Suppressor macrophage treated with lipopolysaccharide for 1 hour (primary cell): ENCODE measurements at places on chromosomes 3 and 15.

DNA sequence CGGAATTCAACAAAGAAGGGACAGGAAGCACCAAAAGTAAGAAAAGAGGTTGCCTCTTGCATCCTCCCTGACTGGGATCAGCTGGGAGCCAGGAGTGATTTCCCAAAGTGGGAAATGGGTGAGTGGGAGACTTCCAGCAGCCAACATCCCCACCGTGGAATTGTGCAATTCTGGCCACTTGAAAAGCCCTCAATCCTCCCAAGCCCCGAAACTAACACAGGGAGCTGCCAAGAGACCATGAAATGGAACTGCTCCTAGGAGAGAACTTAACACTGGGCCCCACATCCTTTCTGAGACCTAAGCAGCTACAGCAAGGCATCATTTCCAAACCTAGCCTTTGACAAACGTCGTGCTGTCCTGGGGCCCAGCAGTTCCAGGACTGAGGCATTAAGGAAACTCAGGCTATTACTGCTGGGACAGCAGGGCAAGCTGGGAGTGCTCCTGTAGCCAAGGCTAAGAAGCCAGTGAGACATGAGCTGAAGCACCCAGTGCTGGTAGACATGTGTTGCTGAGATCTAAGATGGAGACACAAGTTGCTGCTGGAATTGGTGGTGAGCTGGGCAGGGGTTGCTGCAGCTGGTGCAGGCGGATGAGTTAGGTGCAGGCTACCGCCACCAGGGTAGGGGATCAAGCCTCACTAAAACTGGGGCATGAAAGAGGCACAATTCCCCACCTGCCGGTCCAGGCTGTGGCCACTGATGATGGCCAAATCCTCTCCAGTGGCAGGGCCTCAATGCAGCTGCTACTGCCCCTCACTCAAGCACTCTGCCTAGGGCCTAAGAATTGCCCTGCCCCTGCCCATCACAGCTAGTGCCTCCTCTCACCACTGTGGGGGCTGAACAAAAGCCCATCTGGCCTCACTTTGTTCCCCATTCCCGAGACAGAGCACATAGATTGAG, 43.9 kb downstream of the ALDH1A2 start:
- DNase-seq, result no peak

- DNase-seq, result no peak
These were observed 94.6 kb downstream of the ITPR1 start for GRCh38 chr3:4587838-4588105.

GRCh38 chr3:125119752-125120378, 64.1 kb upstream of the HEG1 start:
- DNase-seq, result peak; percentile 51

DNA sequence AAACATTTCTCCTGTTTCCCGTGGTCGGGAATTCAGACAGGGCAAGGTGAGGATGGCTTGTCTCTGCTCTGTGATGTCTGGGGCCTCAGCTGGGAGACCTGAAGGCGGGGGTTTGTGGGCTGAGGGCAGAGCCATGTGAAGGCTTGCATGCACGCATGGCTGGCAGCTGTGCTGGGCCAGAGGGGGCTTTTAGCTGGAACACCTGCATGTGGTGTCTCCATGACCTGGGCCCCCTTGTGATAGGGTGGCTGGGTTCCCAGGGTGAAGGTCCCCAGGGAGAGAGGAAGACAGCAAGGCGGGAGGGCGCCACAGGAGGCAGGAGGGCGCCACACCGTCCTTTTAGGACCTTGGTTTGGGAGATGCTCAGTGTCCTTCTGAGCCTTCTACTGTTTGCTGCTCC, 101.6 kb upstream of the PRR23E start:
- DNase-seq, result no peak

- peak; percentile 9 for DNase-seq
These were observed 488 bp downstream of the THSD4 start for GRCh38 chr15:71115567-71116351.

- no peak for DNase-seq
These were observed 523.2 kb downstream of the OTOL1 start for GRCh38 chr3:162019817-162020216.

DNA sequence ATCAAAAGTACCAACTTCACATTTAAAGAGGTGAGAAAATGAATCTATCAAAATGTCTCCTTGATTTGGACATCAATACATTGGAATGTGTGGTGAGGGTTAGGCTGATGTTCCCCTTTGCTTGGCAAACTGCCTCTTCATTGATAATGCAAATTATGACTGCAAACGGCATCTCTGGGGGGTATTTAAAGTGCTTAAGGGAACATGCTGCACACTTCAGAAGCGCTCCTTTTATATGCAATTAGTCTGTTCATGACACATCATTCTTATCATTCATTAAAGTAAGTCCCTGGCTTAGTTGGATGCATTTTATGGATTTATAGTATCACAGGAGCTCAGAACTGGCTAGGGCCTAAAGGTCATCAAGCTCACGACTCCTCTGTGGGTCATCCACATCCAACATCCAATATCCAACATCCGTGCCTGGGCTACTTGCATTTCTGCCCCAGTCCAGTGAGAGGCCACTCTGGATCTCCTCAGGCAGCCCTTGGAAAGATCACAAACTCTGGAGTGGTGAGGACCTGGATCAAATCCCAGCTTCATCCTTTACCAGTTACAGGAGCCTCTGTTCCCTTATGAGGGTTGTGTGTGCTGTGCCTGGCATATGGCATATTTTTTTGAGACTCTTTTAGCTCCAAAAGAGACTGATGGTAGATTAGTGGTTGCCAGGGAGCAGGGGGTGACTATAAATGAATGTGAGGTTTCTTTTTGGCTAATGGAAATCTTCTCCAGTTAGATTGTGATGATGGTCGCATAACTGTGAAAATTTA, 136.8 kb upstream of the FOXB1 start:
- DNase-seq, result no peak

GRCh38 chr15:69554279-69554961, 101.8 kb downstream of the RPLP1 start:
- DNase-seq, result no peak

GRCh38 chr3:36196058-36196457, 184.2 kb upstream of the STAC start:
- no peak for DNase-seq

- no peak for DNase-seq
These were observed 2.2 kb upstream of the CD276 start for GRCh38 chr15:73681856-73682599.

- no peak for DNase-seq
These were observed 376.8 kb upstream of the ALCAM start for GRCh38 chr3:104989878-104990277.

- DNase-seq, result no peak
These were observed 5.5 kb downstream of the TM6SF1 start for GRCh38 chr15:83112956-83113299.

GRCh38 chr3:128532012-128532983, 39.3 kb upstream of the GATA2 start:
- DNase-seq, result peak; percentile 56

DNA sequence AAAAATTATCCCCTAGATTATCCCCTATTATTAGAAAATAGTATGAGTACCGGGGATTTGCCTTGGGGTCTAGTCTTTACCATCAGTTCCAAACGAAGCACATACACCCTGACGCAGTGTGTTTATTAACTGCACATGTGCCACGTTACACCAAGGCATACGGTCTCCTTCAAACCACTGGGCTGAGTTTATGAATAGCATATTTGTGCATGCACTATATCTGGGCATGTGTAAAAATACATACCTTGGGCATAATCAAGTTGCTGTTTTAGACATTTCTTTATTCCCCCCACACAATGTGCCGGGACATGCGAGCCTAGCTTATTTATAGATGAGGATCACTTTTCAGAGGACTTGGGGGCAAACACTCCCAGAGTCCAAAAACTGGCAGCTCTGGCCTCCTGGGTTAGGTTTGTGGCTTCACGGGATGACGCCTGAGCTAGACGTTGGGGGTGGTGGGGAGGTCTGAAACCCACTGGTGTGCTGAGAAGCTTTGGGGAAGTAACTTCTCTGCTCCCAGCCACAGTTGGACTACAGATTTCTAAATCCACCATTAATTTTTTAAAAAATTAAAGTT, 16.2 kb downstream of the IGDCC4 start:
- no peak for DNase-seq

DNA sequence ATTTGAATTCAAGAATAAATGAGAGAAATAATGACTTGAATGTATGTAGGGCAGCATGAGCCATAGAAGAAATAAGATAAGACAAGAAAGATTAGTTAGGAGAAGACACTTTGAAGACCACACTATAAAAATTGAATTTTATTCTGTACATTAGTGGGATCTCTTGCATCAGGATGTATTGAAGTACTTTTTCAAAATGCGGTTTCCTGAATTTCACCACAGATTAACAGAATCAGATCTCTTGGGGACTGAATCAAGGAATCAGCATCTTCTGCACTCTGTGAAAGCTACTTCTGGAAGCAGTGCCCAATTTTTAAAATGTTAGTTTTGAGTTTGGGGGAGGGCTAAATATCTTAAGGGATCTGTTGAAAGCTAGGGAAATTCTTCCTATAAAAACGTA, 763.9 kb upstream of the GOLIM4 start:
- no peak for DNase-seq

DNA sequence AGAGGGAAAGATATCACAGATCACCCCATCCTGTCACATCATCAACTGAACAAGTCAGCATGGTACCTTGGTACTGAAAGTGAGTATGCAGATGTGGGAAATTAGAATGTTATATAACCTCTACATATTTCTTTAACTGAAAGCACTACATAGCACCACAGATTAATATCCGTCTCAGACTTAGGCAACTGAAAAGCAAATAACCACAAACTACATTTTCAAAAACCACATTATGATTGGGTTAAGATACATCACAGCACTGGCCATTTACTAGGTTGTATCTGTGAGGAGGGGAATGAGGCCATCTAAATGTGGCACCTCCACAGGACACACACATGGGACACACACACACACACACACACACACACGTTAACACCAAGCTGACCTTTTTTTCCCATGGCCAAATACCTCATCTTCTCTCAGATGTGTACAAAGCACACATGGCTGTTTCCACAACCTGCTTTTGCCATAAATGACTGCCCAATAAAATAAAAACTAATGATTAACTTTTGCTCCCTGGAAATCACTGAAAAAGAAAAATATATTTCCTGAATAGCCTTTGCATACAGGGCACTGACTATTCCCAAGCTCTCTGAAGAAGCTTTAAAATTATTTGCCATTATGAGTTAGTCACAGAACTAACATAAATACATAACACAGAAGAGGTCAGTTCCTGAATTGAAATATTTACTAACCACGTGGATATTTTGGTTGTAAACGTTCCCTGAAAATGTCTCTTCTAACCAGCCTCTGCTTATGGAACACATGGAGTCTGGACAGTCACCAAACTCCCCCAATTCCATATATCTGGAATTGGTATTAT, 60.1 kb downstream of the SUMF1 start:
- DNase-seq, result no peak

DNA sequence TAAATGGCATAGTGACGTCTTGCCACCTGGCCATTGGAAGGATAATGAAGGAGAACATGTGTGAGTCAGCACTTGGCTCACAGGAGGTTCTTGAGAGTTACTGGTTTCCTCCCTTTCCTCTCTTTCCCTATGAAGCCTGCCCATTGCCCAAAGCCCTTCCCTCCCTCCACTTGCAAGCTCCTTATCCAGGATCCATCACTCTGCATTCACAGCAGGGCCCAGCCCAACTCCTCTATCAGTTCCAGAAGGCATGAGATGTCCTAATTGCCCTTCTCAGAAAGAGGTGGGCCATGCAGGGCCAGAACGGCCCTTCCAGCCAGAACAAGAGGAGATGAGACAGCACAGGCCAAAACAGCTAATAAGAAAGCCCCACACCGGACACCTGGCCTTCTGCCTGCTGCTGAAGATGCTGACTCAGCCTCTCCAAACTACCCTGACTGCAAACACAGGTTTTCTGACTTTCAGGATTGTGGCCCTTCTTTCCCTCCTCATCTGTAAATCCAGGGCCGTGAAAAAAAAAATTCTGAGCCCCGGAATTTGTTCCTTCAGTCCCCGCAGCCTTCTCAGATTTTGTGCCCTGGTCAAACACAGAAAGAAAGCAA, 29.7 kb downstream of the HAPLN3 start:
- DNase-seq, result no peak

GRCh38 chr3:99313485-99313884, 324.9 kb upstream of the COL8A1 start:
- DNase-seq, result no peak

DNA sequence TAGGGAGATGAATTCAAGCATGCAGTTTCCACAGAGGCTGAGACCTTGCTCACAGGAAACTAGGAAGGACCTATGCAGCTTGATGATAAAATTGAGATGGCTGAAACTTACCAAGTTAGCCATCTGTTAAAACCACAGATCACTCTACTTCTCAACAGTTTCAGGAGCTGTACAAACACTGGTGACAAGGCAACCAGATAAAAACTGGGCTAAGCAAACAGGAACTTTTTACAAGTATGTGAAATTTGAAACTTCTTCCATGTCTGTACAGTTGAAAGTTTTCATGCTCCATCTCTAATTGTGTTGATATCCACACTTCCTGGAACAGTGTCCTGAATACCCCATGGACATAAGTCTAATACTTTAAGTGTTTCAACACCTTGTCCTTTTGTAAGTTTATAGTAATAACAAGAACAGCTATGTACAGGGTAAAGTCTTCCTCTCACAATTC, 78.2 kb downstream of the FAIM start:
- DNase-seq, result no peak

DNA sequence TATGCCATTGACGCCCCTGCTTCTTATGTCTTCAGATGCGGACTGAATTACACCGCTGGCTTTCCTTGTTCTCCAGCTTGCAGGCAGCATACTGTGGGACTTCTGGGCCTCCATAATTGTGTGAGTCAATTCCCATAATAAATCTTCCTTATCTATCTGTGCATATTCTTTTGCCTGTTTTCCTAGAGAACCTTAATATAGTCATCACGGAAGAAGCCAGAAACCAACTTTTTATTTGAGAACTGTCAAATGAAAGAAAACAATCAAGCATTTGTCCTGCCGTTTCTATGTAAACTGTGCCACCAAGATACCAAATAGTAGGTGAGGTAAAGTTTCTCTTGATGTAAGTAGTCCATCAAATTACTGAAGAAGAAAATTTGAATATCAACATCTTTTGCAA, 51.8 kb upstream of the B3GALNT1 start:
- DNase-seq, result no peak

GRCh38 chr3:50633230-50633790, 16.4 kb downstream of the MAPKAPK3 start:
- DNase-seq, result no peak

DNA sequence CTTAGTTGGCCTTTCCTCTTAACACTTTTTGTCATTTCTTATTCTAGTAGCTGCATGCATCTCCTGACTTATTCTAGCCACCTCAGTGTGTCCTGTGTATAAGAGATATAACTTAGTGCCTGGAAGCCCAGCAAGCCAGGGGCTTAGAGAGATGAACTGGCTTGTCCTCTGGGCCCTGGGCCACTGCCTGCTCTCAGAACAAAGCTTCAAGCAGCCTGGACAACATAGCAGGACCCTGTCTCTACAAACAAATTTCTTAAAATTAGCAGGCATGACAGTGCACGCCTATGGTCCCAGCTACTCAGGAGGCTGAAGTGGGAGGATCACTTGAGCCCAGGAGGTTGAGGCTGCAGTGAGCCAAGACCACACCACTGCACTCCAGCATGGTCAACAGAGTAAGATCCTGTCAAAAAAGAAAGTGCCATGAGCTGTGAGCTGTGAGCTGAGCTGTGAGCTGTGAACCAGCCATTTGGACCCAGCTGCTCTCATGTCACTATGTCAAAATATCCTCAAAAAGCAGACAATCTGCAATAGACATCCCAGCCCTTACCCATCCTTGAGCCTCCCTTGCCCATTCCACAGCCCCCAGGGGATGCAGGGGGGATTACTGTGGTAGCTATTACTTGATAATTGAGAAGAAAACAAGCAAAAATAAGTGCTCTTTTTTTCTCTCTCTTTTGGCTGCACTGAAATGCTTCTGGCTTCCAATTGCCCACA, 174.5 kb downstream of the OPA1 start:
- DNase-seq, result no peak

- peak; percentile 10 for DNase-seq
These were observed 141.4 kb downstream of the RBPMS2 start for GRCh38 chr15:64634027-64634426.
